Inflammatory macrophage treated with lipopolysaccharide for 1 hour (primary cell): ENCODE measurements at places on chromosomes 5 and 9.

DNA sequence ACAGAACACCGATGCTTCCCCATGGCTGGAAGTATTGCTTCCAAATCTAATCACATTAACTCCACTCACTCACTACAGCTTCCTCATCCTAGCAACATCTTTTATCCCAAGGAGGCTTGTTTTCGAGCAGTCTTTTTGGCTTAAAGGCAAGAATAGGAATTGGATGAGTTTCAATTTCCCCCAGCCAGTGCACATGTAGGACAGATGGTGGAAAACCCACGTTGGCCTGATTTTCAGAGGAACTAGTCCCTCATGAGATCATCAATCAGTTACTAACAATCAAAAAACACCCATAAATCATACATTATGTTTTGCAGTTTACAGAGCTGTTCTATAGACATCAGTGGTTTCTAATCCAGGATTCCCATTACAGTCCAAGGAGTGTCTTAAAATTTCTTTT lies 48.5 kb upstream of the AGXT2 start:
- peak; percentile 20 for DNase-seq

GRCh38 chr9:91172329-91172728 lies 189.4 kb downstream of the AUH start:
- no peak for DNase-seq

- DNase-seq = no peak
Measured at GRCh38 chr5:88746438-88746882, 136.5 kb downstream of the MEF2C start.

GRCh38 chr9:117088140-117088539 lies 326.7 kb downstream of the ASTN2 start:
- no peak for DNase-seq

DNA sequence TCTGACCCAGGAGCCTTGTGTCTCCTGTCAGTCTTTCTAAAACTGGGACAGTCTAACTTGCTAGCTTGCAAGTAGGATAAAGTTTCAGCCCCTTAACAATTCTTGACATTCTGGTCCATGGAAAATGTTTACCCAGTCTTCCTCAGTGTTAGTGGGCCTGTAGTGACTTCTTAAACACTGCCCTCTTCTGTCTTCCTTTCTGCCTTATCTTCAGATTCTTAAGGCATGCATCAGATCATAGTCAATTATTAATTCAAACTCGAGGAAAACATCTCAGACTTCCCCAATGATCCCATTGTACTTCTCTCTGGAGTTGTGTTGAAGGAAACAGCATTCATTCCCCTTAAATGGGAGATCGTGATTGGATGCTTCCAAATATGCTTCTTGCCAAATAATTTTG lies 1199.8 kb downstream of the DTWD2 start:
- DNase-seq = no peak

GRCh38 chr5:6728011-6728794 lies 15.0 kb downstream of the TENT4A start:
- no peak for DNase-seq

DNA sequence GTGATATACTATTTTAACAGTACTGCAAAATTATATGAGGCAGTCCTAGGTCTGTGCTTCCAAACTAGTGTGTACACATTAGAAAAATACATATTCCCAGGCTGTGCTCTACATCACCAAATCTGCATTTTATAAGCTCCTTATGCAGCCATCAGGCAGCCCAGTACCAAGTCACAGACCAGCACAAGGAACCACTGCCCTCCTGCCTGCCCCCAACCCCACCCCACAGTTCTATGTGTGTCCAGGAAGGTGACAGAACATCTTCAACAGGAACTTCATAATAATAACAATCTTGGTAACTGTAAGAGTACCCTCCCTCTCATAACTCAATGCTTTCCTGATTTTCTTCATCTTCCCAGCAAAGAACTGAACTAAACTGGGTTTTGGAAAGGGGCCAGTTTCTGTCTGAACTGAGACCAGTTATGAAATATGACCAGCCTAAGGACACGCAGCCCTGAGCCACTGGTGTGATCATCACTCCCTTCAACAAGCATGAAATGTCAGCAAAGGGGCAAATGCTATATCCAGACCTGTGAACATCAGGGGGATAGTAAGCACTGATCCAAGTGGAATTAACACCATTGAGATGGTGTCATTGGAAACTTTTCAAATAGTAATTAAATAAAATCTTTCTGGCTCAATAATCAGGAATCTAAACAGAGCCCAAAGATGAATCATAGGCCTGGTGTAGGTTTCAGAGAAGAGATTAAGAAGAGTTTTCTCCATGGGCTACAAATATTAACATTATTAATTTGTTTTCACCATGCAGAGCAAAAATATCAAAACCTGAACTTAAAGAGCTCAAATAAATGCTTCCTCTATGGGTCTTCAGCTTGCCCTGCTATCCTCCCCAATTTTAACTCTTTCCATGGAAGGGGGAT lies 82.1 kb downstream of the DPYSL3 start:
- no peak for DNase-seq

- DNase-seq = no peak
Measured at GRCh38 chr5:50745221-50745910, 78.9 kb downstream of the PARP8 start.

- DNase-seq = no peak
Measured at GRCh38 chr9:107999890-108000289, 510.3 kb upstream of the KLF4 start.

GRCh38 chr9:93094658-93095204 lies 1.3 kb upstream of the CARD19 start:
- peak; percentile 74 for DNase-seq

DNA sequence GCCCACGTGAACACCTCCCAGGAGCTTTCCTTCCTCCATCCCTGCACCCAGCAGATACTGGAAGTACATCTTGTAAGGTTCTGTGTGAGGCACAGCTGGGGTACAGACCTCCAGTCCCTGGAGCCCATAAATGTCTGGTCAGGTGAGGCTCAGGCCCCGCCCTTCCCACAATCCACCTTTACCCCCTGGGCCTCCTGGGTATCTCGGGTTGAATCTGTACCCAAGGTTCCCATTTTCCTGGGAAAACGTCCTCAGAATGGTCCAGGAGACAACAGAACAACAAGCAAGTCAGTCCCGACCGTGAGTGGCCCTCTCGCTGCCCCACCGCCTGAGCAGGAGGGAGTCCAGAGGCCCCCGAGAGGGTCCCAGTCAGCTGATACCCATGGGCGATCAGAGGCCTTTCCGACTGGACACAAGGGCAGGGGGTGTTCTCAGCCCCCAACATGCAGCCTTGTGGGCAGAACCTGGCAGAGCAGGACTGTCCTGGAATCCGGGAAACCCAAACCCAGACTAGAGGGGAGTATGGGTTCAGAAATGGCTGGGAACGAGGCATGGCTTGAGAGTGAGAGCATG lies 4.3 kb downstream of the SPATA31E1 start:
- DNase-seq = no peak

GRCh38 chr9:127061411-127061810 lies 61.0 kb downstream of the ANGPTL2 start:
- no peak for DNase-seq

DNA sequence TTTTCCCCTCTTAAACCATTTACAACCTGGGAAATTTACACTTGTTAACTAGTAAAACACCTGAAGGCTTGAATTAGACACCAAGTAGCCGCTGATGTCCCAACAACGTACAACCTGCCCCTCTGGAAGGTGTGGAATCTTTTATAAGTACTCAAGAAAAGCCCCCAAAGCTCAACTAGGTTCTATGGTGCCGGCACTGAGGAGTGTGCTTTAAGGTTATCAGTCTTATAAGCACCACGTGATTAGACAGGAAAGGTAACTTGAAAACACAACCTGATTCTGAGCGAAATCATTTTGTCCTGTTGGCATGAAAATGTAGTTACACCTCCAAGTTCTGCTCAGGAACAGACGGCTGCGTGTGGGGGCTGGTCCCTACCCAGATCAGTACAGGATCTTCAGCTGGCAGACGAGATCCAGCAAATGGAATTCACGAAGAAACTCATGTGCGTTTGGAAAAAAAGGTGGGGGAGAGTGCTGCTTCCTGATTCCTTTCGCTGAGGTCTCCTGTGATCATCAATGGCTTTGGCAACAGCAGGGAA lies 195.5 kb downstream of the MEF2C start:
- no peak for DNase-seq

DNA sequence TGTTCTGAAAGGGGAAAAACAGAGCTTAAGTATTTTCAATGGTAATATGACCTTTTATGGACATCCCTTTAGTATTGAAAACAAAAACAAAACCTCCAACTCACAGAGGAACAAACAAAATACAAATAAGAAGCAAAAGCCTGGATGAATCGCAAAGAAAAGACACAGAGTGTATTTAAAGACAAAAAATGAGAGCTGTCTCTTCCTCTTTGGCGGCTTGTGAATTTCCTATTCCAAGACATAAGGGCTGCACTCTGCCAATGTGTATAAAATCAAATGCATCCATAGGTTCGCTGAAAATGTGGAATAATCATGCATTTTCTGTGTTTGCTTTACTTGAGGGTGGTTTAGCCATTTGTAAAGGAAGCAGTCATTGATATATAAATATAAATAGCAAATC lies 739.3 kb upstream of the ZNF608 start:
- no peak for DNase-seq

DNA sequence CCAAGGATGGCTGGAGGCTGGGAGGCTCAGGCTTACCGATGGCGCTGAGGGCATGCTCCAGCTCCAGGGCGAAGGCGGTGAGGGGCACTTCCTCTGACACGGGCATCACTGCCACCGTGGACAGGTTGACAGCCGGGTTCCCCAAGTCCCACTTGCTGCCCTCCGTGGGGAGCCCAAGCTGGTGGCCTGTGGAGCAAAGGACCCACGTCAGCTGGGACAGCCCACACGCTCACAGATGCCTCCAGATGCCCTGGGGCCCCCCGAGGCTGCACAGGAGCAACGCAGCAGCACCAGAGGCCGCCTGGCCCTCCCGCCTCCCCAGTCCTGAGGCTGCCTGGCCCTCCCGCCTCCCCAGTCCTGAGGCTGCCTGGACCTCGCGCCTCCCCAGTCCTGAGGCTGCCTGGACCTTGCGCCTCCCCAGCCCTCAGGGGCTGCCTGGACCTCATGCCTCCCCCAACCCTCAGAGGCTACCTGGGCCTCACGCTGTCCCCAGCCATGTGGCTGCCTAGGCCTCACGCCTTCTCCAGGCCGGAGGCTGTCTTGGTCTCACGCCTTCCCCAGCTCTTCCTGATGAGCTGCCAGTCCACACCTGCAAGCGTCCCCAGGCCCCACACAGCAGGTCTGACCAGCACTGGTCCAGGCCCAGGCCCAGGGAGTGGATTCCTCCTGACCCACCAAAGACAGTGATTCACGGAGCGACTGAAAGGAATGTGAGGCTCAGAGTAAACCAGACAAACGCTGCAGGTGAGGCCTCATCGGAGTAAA lies 25.6 kb upstream of the NSMF start:
- no peak for DNase-seq

DNA sequence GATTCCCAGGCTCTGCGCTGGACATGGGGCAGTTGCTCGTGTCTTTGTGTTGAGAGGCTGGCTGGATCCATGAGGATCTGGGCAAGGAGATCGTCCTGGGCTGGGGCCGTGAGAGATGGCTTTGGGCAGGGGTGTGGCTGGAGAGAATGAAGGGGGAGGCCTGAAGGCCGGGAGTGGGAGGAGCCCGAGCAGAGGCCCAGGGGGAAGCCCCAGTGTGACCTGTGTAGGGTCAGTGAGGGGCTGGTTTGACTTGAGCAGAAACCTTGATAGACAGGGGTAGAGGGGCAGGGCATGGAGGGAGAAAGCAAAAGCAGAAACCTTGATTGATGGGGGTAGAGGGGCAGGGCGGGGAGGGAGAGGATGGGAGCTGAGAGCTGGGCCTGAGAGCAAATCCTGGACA lies 54.4 kb upstream of the ASS1 start:
- DNase-seq = no peak

DNA sequence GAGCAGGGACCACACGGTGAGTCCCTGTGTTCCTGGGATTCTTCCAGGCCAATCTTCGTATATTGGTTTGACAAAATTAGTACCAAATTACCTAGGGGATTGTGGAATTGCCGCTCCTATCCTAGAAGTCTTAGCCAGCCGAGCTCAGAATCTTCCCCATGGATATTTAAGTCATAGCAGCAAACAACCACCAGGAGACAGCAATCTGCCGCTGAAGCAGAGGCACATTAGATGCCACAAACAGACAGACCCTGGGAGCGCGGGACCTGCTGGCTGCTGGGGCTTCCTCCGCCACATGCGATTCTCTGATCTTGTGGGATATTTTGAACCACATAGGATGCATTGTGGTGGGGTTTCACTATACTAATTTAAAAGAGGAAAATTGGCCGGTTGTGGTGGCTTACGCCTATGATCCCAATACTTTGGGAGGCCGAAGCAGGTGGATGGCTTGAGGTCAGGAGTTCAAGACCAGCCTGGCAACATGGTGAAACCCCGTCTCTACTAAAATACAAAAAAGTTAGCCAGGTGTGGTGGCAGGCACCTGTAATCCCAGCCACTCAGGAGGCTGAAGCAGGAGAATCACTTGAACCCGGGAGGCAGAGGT lies 31.7 kb upstream of the ZBTB43 start:
- no peak for DNase-seq

- DNase-seq = no peak
Measured at GRCh38 chr9:113957821-113958341, 81.8 kb downstream of the ZNF618 start.

DNA sequence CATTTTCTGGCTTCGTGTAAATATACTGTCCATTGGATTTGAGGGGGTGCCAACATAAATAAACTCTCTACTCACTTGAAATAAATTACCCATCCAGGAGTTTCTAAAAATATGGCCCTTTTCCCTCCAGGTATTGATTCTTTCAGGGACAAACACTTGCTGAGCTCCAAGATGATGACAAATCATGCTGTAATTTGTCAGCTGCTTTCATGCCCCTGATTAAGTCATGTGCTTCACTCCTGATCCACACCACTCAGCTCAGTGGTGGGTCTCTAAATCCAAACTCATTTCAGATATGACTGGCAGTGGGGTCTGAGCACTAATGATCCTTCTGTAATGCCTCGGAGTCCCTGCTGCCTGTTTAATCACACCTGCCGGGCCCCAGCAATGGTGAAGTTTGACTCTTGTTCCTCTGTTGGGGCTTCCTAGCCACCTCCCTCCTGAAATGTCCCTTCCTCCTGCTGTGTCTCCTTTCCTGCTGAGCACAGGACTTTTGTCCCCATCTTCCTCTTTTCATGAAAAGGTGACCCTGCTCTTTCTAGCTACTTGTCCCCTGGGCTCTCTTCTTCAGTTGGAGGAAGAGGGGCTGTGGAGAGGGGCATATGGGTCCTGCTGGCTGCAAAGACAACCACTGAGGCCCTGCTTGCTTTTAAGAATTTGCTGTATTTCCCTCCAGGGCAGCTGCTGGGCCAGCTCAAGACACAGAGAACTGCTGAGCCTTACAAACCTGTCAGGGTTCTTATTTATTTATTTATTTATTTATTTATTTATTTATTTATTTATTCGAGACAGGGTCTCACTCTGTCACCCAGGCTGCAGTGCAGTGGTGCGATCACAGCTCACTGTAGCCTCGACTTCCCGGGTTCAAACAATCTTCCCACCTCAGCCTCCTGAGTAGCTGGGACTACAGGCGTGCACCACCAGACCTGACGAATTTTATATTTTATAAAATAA lies 200.0 kb downstream of the ATP10B start:
- no peak for DNase-seq
